ENCODE measurements at places on chromosomes 12 and 14.

DNA sequence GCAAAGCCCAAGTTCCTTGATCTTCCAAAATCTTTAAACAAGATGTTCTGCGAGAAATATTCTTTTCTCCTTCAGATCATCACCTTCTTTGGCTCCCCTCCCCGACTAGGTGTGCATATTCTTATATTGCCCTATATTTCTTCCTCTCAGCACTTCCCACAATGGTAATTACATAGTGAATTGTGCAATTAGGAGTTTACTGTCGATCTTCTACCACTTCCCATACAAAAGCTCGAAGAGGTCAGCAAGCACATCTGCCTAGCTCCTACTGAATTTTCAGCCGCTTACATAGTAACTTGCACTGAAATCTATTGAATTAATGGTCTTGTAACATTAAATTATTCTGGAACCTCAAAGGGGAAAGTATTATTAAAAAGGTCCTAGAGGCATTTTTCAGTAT, 16.7 kb downstream of the OSBPL8 start:
- DNase-seq, result no peak

DNA sequence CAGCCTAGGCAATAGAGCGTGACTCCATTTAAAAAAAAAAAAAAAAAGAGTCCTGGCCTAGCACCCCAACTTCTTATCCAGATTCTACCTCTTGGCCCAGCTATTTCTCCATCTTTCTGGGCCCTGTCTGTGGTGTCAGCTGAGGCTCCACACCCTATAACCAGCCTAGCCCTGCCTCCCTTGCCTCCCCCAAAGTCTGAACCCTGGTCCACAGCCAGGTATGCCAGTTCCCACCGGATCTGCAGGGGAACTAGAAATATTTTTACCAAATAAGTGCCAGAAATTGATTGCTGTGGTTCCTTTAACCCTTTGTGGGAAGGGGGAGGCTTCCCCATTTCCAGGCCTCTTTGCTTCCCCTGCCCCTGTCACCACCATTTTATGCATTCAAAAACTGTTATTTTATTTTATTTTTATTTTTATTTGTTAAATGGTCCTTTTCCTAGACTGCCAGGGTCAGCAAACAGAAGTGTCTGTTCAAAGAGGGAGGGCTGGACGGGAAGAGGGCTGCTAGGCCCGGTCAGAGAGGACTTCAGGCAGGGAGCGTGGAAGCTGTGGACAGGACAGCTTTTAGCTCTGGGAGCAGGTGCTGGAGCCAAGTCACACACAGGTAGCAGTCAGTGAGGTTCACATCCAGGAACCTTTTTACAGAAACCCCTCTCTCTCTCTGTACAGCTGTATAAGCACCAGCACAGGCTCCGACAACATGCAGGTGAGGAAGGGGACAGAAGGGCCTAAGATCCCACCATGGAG, 23.2 kb downstream of the TTC9 start:
- DNase-seq, result no peak

DNA sequence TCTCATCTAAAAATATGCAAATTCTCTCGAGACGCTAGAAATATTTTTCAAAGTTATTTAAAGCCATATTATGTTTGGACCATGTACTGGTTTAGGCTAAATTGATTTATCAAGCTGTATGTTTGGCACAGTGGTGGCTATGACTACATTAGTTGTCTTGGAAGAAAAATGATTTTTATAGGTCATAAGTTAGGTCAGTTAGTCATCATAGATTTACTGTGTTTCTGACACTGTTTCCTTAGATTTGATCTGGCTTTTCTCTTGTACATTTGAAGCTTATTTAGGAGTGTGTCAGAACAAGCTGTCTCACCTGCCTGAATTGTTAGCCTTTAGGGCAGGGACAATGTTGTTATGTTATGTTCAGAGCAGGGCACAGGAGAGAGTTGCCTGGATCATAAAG, 161.1 kb upstream of the FBXO33 start:
- DNase-seq, result no peak

GRCh38 chr14:71709987-71710386, 222.2 kb upstream of the RGS6 start:
- DNase-seq, result no peak

- no peak for DNase-seq
These were observed 353.8 kb downstream of the AACS start for GRCh38 chr12:125418902-125419564.

DNA sequence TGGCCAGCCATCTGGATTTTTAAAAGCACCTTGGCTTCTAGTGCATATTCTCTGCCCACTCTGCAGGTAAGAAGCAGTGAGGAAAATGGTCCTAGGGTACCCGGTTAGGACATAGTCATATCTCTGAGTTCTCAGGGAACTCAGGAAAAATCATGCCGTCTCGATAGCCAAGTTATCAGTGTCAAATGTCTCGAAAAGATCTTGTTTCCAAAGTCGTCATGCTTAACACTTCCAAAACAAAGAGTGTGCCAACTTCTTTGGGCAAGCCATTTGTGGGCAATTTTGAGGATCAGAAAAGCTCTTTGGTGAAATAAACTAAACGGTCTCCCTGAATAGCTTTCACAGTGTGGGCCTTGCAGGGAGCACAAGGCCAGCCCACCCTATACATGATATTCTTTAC, 39.2 kb downstream of the RASSF3 start:
- no peak for DNase-seq

DNA sequence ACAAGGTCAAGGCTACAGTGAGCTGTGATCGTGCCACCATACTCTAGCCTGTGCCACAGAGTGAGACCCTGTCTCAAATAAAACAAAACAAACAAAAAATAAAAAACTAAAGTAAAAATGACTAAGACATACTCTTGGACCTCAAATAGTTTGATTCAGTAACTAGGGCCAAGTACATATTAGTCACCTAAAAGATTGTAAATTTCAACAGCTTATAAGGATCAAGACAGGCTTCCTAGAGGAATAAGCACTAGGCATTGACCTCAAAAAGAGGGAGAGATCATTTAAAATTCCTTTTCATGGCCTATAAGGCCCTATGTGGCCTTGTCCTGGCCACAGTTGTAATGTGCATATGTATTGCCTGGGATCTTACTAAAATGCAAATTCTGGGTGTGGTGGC, 46.0 kb upstream of the CHST11 start:
- no peak for DNase-seq

DNA sequence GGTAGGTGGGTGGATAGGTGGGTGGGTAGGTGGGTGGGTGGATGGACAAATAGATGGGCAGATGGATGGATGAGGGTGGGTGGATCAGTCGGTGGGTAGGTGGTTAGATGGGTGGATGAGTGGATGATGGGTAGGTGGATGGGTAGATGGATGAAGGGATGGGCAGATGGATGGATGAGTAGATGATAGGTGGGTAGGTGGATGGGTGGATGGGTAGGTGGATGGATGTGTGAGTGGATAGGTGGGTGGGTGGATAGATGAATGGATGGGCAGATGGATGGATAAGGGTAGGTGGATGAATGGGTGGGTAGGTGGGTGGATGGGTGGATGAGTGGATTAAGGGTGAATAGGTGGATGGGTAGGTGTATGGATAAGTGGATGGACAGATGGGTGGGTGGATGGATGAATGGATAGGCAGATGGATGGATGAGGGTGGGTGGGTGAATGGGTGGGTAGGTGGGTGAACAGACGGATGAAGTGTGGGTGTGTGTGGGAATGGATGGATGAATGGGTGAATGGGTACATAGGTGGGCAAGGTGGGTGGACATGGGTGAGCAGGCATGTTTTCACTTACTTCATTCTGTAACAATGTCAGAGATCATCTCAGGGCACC, 3.3 kb upstream of the INF2 start:
- DNase-seq, result no peak

- DNase-seq, result no peak
These were observed 659 bp upstream of the FOXJ2 start for GRCh38 chr12:8031872-8032241.

DNA sequence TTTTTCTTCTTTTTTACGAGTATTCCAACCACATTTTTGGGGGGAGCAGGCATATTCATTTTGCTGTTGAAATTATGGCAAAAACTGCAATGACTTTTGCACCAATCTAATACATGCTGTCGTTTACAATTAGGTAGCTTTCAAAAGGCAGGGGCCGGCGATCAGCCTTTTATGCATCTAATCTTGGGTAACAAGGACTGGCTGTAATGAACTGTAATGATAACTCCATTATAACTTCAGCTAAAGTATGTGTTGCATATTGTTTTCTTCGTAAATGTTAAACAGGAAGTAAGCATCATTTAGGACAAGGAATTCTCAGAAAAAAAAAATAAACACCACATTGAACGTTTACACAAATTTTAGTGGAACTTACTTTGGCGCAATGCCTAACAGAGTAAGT, 30.3 kb upstream of the KLRF1 start:
- no peak for DNase-seq

GRCh38 chr14:102848830-102849525, 71.7 kb downstream of the TRAF3 start:
- no peak for DNase-seq

DNA sequence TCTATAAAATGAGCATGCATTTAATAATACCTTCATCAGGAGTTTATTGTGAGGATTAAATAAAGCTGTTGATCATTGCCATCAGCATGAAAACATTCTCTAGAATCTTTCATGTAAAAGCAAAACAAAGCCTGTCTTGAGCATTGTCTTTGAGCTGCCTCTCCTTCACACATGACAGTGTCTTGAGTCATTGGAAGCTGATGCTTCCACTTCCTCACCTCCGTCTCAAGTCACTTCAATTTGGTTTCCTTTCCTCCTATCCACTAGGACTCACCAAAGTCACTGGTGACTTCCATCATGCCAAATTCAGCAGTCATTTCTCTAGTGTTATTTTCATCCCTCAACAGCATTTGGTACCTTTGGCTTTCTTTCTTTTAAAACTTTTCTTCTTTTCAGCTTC, 31.6 kb upstream of the MYBPC1 start:
- no peak for DNase-seq

- DNase-seq, result no peak
These were observed 648 bp downstream of the CHD4 start for GRCh38 chr12:6606331-6607131.

DNA sequence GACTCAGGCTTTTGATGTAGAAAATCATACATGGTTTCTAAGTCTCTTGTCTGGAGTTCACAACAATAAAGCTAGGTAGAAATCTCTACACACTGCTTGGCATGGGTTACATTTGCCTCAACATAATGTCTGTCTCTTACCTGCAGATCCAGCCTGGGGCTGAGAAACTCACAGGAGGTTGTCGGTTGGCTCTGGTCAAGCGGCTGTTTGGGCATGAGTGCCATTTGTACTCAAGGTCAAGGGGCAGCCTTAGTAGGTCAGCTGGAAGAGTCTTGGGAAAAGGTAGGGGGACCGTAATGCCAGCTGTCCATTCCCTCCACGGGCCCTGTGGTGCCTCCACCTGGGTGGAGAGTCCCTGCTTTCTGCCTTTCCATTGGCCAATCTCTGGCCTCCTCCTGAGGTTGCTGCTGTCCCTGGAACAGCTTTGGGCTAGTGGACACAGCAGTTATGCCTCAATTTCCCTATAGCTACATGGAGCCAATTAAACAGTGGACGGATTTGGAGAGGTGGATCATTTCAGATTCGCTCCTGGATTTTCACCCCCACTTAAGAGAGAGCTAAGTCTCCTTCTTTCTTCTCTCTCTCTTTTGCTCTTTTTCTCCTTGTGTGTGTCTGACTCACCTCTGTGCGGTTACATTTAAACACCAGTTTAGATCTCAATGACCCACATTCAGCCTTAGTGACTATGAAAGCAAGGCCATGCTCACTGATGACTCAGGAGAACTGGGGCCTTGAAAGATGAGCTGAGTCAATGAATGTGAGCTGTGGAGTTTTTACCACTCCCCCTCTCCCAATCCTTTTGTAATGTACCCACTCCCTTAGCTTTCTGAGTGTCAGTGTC, 132.8 kb upstream of the HIF1A start:
- DNase-seq, result no peak

GRCh38 chr14:94769391-94770250, at the start of gene GSC:
TSS of gene GSC (minus strand) at chr14:94770113. CDS start at chr14:94770015, 98 bp downstream.
- no peak for DNase-seq

DNA sequence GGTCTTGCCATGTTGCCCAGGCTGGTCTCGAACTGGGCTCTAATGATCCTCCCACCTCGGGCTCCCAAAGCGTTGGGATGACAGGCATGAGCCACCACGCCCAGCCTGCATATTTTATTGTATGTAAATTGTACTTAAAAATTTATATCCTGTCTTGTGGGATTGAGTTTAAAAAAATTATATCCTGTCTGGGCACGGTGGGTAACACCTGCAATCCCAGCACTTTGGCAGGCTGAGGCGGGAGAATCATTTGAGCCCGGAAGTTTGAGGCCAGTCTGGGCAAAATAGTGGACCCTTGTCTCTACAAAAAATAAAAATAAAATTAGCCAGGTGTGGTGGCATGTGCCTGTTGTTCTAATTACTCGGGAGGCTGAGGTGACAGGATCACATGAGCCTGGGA, 13.9 kb upstream of the CEBPE start:
- DNase-seq, result no peak

GRCh38 chr12:14952299-14952921, 9.0 kb downstream of the ARHGDIB start:
- DNase-seq, result no peak

DNA sequence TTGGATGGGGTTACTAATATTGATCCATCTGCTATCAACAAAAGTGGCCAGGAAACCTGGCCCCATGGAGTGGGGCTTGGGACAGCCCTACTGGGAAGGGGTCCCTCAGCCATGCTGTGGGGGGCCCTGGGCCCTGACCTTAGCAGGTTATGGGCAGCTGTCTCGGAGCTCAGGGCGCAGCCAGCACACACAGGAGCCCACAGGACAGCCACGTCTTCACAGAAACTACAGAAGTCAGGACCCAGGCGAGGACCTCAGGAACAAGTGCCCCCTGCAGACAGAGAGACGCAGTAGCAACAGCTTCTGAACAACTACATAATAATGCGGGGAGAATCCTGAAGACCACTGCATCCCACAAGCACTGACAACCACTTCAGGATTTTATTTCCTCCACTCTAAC, 11.9 kb upstream of the FKBP11 start:
- DNase-seq, result no peak

DNA sequence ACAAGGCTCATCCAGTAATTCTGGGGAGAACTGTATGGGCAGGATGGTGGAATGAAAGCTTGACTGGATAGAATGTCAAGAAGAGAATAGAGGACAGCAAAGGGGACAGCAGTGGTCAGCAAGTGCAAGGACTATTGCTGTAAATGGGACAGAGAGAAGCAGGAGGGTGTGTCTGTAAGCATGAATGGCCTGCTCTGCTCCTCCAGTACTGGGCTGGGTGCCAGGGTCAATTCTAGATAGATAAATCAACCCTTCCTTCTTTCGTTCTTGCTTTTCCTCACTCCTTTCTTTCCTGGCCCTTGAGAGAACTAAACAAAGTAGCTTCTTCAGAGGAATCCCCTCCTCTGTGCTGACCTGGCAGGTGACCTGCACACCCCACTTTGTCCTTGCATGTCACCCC, 1019.2 kb downstream of the BCL11B start:
- DNase-seq, result no peak

DNA sequence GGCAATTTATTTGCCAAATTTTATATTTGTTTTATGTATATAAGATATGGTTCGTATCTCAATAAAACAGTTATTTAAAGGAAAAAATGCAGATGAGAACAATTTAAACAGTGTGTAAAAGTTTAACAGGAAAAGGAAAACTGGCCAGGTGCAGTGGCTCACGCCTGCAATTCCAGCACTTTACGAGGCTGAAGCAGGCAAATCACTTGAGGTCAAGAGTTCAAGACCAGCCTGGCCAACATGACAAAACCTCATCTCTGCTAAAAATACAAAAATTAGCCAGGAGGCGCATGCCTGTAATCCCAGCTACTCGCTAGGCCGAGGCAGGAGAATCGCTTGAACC, 22.3 kb downstream of the G2E3 start:
- no peak for DNase-seq

- DNase-seq, result no peak
These were observed 539.7 kb downstream of the SNAPC1 start for GRCh38 chr14:62301911-62302310.

Measured in activated CD4-positive, CD25-positive, alpha-beta regulatory T cell (primary cell).